ENCODE measurements at places on chromosomes 11 and 22.
A peak's percentile ranks its signal among the peaks of the same experiment; 100 is the strongest.

- DNase-seq: no peak
These were observed 53.3 kb downstream of the SCN3B start for GRCh38 chr11:123601136-123601535.

DNA sequence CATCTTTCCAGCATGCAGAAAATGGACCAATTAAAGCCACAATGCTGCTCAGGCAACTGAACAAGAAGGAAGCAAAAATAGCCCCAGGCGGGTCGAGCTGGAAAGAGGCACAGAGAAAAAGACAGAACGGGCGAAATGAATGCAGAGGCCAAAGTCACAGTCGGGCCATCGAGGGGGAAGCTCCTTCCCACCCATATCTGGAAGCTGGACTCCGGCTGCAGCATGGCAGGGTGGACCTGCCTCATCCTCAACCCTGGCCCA is 58.6 kb upstream of the PRDM11 start:
- no peak for DNase-seq

GRCh38 chr11:123652599-123652998 is 1.8 kb downstream of the SCN3B start:
- DNase-seq: no peak

DNA sequence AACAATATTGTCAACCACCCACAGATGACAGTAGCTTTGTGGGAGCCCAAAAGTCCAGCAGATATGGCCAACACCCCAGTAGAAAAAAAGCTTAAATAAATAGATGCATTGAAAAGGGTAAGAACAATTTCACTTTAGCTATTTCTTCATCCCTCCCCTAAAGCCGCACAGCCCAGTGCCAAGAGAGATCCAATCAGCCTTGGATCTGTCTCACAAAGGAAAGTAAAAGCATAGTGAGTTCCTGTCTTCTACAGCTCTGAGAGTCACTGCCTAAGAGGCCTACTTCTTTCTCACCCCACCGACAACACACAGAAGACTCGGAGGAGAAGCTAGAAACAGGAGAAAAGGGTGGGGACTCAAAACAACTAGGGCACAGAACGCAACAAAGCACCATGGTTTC is 196.4 kb downstream of the SBF2 start:
- no peak for DNase-seq

DNA sequence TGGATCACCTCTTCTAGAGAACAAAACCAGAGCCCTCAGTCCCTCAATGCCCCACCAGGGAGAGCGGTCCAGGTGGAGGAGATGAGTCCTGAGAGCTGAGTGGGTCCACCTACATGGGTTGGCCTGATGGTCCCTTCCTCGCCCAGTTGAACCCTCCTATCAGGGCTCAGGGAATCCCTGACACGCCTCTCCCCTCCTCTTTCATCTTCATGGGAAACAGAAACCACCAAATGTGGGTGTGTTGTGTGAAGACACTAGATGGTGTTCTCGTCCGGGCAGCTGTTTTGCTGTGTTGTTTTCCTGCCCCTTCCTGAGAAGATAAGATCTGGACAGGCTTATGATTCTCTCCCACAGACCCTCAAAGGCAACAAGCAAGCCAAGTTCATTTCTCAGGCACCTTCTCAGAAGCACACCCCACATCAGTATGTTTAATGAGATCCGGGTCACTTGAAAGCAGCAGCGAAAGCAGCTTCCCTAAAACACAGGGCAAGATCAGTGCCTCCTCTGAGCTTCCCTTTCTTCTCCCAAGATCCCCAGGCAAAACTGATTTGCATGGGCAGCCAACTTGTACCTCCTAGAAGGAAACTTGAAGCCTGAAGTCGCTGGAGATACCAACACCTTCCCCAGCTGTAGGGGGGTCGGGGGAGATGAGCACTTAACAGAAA is 35.3 kb upstream of the POU2AF1 start:
- peak; percentile 73 for DNase-seq

DNA sequence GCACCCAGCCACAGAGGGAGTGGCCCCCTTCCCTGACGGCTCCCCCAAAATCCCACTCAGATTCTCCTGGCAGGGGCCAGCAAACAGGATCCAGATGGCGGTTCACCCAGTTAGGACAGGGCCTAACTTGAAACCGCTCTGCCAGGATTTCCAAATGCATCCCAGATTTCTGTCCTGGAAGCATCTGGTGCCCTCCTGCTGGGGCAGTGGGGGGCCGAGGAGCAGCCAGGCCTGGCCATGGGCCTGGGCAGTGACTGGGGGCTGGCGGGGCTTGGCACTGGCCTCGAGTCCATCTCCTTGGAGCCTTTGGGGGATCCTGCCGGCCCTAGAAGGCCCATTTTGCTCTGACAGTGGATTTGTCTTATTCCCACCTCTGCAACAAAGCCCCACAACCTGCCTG is 17.9 kb upstream of the EMID1 start:
- DNase-seq: no peak

DNA sequence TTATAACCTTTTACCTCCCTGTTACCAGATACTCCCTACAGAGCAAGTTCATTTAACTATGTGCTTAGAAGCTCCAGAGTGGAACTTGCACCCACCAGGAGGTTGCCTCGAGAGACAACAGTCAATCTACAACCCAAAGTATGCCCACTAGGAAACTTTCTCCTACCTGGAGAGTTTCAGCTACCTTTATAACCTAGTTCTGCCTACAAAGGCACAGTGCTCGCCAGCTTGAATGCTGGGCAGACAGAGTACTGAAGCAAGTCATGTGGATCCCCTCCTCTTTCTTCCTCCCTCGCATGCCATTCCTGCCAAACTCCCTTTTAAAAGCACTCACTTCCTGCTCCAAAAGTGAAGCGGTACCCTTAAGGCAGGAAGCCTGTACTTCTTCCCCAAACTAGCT is 258.9 kb downstream of the SWAP70 start:
- no peak for DNase-seq

GRCh38 chr11:32899438-32899837 is 6.8 kb downstream of the QSER1 start:
- no peak for DNase-seq

DNA sequence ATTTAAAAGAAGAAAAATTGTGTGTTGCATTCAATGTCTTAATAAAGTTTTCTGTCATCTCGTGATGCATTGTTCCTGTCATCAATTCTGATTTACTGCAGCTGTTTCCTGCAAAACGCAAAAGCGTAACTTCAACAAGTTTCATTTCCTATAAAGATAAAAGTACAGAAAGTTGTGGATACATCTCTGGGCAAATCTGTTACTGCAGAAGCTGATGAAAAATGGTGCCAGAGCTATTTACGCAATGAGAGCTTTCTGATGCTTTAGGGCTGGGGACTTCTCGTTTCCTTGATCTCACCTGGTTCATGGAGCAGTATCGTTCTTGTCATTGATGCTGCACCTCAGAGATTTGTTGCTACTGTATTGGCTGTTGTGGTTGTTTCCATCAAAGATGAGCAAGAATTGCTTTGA is 15.5 kb upstream of the MS4A12 start:
- DNase-seq: peak; percentile 68

DNA sequence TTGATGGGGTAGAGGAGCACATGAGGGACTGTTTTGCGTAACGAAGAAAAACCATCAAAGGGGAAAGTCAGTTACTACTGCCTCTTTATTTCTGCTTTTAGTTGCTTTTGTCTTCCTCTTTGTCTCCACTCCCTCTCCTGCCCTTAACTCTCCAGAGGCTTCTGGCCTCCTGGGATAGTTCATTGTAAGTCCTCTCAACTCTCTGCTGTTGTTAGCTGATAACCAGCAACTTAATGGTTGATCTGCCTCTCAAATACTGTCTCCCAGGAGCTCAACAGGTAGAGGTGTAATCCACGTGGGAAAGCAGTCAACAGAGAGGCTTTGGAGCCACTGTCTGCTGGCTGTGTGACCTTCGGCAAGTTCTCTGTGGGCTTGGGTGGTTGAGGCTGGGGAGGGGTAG is 47.3 kb downstream of the CCDC81 start:
- no peak for DNase-seq

GRCh38 chr11:25218036-25218435 is 721.2 kb downstream of the LUZP2 start:
- no peak for DNase-seq

DNA sequence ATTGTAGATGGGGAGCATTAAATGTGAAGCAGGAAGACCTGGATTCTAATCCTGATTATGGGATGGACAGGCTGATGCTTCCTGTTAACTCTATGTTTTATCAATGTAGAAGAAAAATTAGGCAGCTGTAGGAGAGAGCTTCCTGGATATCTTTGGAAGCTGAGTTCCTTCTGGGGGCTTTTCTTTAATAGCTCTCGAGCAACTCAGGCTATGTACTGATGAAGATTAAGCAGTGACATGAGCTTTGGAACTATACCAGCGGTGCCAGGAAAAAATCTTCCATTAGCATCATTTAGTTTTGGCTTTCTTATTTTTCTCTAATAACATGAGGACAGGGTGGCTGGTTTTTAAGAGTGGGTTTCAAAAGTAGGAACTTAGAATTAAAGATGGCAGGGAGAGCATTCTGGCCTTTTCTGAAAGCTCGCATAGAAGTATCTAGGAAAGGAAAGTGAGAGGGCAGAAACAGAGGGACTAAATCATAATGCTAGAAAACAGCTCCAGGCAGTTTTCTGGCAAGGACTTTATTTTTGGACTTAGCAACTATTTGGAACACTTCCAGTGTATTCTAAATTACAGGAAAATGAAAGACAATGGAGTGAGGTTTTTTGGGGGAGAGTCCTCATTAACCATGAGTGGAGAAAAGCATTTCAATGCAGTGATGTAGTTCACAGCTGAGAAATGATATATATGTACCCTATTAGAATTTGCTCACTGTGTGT is 69.2 kb upstream of the RRM1 start:
- no peak for DNase-seq

- DNase-seq: peak; percentile 66
These were observed 759 bp downstream of the DESI1 start for GRCh38 chr22:41619979-41620588.

GRCh38 chr22:19644314-19645223 is 69.7 kb upstream of the SEPTIN5 start:
- no peak for DNase-seq

GRCh38 chr11:111945198-111945597 is 8.1 kb downstream of the DIXDC1 start:
- DNase-seq: no peak

DNA sequence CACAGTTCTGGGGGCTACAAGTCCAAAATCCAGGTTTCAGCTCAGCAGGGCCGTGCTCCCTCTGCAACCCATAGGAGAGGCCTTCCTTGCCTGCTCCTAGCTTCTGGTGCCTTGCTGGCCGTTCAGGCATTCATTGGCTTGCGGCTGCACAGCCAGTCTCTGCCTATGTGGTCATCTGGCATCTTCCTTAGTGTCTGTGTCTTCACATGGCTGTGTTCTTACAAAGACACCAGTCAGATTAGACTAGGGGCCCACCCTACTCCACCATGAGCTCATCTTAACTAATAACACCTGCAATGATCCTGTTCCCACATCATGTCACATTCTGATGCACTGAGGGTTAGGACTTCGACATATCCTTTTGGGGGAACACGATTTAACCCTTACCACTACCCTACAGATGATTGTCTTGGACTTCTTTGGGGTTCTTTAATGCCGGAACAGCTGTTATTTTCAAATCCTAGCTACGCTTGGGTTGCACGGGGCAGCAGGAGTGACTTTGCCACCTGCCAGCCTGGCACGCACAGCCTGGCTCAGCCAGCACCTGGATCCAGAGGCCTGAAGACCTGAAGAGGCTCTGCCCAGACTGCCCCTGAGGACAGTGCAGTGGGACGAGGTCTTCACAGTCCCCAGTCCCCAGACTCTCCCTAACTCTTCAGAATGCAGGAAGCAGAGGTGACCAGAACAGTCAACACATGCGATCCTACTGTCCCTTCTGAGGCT is 7.7 kb upstream of the NEAT1 start:
- no peak for DNase-seq

GRCh38 chr11:9399466-9399865 is 15.0 kb downstream of the IPO7 start:
- DNase-seq: no peak

DNA sequence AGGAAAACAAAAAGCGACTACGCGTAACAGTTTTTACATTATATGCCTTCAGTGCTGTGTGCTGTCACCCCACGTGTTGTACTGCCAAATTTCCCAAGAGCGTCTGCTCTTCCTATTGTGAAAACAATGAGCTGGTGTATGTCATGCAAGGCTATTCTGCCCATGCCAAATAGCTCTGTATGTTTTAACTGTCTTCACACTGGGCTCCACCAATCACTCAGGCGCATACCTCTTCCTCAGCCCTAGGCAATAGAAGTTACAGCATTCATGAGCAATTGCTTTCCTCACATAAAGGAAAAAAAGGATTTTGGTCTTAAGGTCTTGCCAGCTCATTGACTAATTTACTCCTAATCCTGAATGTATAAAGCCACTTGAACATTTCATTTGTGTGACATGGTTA is 606.8 kb downstream of the NTM start:
- DNase-seq: no peak

DNA sequence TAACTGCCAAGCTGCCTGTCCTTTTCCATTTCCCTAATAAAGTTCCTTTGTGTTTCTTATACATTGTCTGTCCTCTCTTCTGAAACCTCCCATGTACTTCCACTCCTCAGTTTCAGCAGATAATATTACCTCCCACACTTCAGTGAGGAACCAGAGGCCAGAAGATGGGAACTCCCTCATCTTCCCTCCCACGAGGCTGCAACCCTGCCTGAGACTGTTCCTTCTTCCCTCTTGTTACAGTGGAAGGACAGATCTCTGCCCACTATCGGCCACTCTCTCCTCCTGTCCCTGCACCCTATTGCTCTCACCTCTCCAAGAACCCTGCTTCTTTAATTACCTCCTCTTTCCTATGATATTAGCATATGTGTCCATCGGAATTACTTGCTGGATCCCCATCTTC is 38.1 kb upstream of the SWAP70 start:
- no peak for DNase-seq

All from GM06990 (cell line).